Transverse colon (tissue), 4 donors: ENCODE measurements at places on chromosomes 13 and 19.

GRCh38 chr13:51152701-51153100, 41.6 kb upstream of the C13orf42 start:
- no peak for DNase-seq

DNA sequence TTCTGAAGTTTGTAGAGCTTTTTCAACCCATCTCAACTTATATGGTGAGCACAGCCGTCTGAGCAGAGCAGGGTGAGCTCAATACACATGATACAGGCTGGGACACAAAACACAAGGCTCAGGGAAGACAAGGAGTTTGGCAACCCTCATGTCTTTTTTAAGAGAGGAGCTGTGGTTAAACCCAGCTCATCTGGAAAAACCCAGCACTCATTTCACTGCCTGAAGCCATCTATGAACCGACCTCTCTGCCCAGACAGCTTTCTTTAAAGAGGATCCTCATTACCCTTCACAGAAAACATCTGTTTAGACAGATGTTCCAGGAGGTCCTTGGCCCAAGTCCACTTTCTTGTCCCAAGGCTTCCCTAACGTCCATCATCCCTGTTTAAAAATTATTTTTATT, 170.0 kb upstream of the TSHZ3 start:
- no peak for DNase-seq

GRCh38 chr13:94800423-94800822, 88.1 kb upstream of the SOX21 start:
- DNase-seq = no peak

GRCh38 chr19:1648920-1649541, 3.4 kb downstream of the TCF3 start:
- peak; percentile 50 for DNase-seq

- DNase-seq = no peak
These were observed 23.7 kb downstream of the NOSIP start for GRCh38 chr19:49556412-49557398.

DNA sequence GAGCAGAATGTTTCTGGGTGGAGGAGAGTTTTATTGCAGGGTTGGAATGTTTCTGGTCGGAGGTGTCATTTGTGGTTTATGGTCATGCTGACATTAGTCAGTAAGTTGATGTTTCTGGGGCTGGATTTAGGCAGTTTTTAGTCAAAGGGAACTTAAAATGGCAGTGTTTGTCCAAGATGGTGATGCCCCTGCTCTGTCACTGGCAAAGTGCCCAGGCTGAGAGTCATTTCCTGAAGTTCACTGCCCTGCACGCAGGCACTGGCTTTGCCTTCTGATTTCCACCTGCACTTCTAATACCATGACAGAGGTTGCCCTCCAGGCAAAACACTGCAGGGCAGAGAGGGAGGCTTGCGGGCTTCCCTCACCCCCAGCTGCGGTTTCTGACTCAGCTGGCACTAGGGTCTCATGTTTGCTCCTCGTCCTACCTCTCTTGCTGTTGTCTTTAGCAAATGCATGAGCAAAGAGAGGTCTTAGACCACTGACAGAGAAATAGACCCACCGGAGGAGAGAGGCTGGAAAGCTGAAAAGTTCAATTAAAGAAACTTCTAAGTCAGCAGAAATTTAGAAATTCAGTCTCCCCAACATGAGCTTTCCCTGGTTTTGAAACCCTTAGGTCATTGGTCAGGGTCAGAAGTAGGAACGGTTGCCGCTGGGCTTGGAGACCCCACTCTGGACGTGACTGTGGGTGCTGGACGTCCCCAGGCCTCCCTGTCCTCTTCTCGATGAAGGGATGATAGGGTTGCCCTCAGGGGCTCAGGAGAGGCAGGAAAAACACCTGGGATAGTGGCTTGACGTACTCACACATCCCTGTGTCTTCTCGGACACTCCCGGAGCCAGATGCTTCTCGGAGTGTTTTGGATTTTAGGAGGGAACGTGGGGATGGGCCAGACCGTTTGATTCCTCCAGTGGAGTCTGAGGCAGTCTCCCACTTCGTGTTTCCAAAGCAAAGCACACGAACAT, 26.3 kb downstream of the TMEM255B start:
- DNase-seq = no peak

DNA sequence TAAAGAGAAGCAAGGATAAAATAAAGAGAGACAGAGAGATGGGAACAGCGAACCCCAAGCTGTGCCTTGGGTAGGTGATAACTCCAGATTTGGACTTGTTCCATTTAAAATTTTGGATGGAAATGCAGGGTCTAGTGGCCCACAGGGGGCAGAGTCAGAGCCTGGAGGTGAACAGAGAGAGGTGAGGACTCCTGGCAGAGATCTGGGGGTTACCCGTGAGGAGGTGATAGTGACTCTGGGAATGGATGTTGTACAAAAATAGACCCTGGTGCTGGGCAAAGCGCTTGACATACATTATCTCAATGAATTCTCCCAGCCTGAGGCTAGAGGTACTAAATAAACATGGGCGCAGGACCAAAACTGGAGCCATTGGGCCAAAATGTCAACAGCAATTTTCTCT, 14.3 kb upstream of the DHRS12 start:
- no peak for DNase-seq

- peak; percentile 11 for DNase-seq
These were observed 62.9 kb upstream of the KLHL1 start for GRCh38 chr13:70171151-70171550.

GRCh38 chr13:85260896-85261295, 538.3 kb downstream of the SLITRK6 start:
- DNase-seq = no peak

DNA sequence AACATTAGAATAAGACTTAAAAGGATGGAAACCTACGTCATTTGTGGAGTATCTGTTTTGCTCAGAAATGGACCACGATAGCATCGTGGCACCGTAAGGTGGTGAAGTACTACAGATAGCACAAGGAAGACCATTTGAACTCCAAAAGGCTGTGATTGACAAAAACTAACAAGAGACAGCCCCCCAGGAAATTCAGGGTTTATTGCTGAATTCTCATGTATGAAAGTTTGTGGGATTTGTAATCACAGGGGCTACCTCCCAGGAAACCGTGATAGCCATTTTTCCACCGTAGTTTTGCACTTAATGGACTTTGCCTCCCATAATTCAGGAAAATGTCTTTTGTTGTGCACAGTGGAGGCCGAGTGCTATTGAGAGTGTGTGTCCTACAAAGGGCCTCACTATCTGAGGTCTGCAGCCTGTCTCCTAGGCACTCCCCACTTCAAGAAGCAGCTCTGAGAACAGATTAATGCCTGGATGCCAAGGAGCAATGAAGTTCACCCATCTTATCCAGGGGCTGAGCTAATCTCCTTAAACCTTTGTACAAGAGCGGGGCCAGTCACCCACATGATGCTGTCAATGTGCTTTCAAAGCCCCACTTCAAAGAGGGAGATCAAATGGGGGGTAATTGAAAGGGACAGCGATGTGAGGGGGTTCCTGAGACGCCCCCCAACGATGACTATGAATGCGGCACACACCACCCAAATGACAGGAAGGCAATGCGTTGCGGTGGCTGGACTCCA, 182.6 kb downstream of the COL4A1 start:
- no peak for DNase-seq

DNA sequence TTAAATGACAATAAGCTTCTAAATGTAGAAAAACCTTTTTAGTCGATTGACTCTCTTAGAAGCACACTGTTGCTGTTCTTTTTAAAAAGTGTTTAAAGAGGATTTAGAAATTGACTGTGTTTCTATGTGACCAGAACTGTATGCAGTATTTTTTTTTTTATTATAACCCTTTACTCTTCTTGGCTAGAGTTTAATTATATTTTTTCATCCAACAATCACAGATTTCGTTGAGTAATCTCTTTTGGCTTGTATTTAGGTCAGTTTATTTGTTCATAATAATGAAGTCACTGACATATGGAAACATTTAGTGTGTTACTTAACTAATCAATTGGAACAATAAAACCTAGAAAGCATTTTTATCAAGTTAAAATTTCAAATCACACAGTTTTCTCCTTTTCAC, 19.9 kb downstream of the CSNK1A1L start:
- DNase-seq = no peak

GRCh38 chr19:9967326-9967725, 31.0 kb upstream of the OLFM2 start:
- no peak for DNase-seq

DNA sequence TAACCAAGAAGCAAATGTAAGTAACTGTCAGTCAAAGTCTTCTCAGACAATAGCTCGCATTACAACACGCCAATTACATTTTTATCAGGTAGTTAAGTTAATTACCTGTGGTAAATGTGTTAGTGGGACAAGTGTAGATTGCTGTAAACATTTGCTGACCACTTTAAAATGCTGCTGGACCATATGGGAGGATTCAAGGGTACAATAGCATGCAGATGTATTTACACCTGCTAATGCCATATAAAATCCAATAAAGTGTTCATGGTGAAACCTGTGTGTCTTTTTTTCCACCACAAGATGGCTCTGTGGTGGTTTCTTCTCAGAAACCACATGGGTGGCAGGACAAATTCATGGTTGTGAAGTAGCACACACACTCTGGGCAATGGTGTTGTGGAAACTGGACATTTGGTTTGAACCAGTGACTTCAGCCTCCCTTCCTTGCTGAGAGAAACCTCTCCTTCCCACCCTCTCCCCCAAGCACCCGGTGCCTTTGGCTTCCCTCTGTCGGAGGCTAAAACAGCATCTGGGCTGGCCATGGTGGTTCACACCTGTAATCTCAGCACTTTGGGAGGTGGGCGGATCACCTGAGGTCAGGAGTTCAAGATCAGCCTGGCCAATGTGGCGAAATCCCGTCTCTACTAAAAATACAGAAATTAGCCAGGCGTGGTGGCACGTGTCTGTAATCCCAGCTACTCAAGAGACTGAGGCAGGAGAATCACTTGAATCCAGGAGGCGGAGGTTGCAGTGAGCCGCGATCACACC, 18.1 kb upstream of the GTF3A start:
- DNase-seq = no peak
